ENCODE measurements at places on chromosomes 4 and X.

DNA sequence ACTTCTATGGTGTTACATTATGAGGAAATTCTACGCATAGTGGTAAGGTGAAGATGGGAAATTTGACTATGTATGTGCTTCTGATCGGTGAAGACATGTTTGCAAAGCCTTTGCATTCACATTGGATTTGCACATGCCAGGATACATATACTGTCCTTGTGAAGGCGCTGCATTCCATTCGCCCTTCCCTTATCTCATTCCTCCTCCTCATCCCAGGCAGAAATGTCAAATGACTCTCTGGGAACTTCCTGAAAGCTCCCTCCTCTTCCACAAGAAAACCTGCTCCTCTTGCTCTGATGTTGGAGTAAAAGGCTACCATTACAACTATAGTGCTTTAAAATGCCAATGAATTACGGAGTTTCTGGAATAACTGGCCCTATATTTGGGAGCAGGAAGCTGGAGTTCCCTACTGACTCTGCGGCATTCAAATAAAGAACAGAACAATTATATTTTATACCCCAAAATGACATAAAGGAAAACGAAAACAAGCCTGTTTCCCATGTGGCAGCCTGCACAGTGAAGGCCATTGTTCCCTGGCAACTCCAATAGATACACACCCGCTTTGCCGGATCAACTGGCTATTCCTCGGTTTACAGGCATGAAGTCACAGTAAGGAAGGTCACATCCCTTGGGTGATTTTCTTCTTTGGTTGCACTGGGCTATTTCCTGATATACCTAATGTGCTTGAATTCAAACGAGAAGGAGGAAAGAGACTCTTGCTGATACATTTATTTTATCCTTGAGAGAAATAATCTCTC lies 84.5 kb downstream of the AREG start:
- DNase-seq: no peak

GRCh38 chr4:39613093-39613656 lies 25.5 kb downstream of the SMIM14 start:
- DNase-seq: no peak

- no peak for DNase-seq
These were observed 28.3 kb upstream of the MAP9 start for GRCh38 chr4:155405059-155405458.

DNA sequence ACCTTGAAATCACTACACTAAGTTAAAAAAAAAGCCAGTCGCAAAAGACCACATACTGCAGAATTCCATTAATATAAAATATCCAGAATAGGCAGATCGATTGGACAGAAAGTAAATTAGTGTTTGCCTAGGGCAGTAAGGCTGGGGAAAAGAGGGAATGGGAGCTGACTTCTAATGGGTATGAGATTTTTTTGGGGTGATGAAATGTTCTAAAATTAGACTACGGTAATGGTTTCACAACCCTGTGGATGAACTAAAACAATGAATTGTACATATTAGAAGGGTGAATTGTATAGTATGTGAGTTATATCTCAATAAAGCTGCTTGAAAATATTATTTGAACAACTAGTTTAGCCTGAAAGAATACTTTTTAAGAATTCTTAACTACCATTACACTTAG lies 6.7 kb upstream of the GPRIN3 start:
- DNase-seq: no peak

- peak; percentile 9 for DNase-seq
These were observed 43.5 kb downstream of the NUDT9 start for GRCh38 chr4:87465739-87466366.

- no peak for DNase-seq
These were observed 526.0 kb downstream of the TLL1 start for GRCh38 chr4:166399021-166399420.

GRCh38 chr4:106569146-106570031 lies 200.8 kb upstream of the GIMD1 start:
- no peak for DNase-seq

DNA sequence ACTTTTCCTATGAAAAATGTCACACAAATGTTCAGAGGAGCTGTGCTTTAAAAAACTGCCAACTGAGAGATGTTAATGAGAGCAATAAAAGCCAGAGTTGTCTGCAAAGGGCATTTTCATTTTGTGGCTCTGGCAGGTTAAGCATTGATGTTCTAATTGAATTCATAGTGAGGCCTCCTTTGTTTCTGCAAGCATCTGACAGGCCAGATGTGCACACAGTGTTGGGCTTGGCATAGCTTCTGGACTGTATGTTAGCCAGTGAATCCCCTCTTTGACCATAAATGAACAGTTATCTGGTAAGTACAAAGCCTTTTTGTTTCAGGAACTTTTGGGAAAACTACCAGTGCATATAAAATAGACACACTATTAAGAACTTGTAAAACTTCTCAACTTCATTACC lies 81.9 kb downstream of the JADE3 start:
- DNase-seq: no peak

DNA sequence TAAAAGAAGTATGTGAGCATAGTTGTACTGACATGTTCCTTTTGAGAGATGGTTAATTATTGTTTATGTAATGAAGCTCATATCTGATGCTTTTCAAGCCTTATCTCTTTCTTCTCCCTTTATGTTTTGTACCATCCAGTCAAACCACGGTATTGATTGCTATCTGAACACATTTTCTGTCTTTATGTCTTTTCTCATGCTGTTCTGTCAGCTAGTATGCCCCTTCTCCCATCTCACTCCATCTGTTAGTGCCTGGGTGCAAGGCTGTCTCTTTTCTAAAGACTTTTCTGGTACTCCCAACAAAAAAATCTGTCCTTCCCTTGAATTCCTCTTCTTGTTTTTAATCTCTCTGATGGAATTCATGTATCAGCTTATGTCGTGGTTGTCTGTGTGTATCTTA lies 883.8 kb upstream of the IGFBP7 start:
- no peak for DNase-seq
